CD4-positive, alpha-beta T cell (primary cell): ENCODE measurements at places on chromosomes 3 and 15.
A peak's percentile ranks its signal among the peaks of the same experiment; 100 is the strongest.

- no peak for DNase-seq
Measured at GRCh38 chr3:55558316-55558715, 71.2 kb upstream of the WNT5A start.

GRCh38 chr3:119149484-119149883 lies 3.5 kb downstream of the TEX55 start:
- DNase-seq: no peak

GRCh38 chr3:165805946-165806561 lies 31.2 kb downstream of the BCHE start:
- DNase-seq: no peak

DNA sequence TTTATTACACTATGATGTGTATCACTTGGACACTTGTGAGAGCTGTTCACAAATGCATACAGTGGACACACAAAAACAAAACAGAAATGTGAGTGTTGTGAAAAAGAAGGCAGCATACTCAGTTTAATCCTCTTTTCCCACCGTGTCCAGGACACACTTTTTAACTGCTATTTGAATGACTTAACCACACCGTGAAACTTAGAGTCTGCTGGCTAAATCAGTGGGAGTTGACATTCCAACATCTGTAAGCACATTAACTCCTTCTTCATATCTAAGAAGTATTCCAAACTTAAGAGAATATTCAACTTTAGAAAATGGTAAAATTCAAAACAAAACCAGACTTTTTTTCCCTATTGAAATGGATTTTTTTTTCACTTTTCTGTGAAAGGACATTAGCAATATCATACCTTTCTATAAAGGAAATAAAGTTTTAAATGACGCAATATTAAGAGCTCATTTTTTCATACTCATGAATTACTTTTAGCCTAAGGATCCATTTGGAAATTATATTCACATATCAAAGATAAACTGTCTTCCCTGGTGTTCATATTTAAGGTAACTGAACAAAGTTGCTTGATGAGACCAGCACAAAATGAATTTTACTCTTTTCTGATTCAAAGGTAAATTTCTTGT lies 316.6 kb downstream of the RBMS3 start:
- no peak for DNase-seq

DNA sequence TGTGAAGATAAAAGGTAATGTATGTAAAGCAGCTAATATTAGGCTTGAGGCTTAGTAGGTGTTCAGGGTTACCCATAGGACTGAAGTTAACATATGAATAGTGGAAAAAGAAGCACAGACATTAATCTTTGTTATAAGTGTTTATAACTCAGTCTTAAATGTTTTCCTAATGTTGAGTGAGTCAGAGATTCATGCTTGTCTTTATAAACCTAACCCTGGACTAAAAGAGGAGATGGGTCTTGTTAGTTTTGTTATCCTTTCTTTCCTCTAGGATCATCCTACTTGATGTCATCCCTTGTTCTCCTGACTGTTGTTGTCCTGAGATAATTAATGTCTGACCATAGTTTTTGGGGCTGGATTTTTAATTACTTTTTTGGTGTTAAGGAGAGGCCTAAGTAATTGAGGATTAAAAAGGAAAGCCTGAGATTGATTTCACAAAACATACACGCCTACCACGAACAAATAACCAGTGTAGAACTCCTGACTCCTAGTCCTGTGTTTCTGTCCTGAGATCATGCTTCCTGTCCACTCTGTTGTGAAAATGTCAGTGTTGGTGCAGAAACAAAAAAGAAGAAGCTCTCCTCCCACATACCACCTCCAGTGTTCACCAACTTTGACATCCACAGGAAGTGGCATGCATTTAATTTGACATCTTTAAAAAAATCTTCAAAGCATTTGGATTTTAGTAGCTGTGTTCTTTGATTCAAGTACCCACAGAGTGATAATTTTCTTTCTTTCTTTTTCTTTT lies 8.4 kb downstream of the MITF start:
- DNase-seq: no peak

DNA sequence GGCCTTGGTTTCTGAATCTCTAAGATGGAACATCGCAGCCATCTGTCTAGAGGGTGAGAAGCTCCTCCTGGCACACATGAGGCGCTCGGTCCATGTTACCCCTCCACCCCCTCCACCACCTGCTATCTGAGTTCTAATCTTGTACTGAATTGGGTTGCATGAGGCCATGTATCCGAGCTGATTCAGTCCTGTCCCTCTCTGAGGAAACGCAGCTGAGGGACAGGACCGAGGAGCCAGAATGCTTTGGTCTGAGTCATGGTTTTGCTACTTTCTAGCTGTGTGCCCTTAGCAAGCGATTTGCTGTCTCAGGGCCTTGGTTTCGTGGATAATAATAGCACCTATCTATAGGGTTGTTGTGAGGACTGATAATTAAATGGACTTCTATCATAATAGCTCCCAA lies 87.8 kb upstream of the SEC13 start:
- no peak for DNase-seq

- peak; percentile 67 for DNase-seq
Measured at GRCh38 chr15:64333986-64334929, 21.7 kb downstream of the CSNK1G1 start.

- DNase-seq: no peak
Measured at GRCh38 chr3:61221759-61222362, 29.4 kb downstream of the FHIT start.

DNA sequence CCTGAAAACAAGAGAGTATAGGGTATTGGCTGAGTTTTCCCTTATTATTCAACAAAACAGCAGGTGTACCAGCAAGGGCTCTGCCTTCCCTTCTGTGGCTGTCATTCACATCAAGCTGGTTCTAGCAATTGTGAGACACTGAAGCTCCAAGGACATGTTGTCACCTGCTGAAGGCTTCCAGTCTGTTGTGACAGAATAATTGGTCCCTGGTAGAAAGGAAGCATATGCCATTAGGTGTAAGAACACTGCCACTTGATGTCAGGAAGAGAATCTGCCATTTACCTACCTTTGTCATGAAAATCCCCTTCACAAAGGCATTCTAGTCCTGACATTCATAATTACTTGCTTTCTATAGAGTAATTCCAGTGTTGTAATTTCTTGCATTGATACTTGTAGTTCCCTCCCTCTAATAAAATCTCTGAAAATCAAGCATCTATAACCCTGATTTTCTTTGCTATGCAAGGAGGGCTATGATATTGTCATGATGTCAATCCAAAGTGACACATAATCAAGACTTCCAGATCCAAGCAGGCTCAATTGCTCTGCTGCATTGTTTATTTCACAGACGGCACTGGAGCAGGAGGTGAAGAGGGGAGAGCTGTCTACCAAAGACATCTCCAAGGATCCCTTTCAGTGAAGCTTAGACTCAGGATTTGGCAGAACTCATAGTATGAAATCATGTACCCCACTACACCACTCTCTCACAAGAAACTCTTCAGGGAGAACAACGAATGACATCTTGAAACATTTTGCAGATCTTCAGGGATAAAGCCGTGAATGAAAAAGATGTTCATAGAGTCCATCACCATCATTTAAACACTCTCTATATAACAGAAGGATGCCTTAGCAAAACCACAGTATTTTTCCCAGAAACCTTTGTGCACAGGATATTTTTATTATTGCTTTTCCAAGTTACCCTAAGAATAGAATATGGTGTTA lies 425.3 kb downstream of the RBMS3 start:
- DNase-seq: no peak

GRCh38 chr3:152937234-152937633 lies 102.3 kb downstream of the P2RY1 start:
- DNase-seq: no peak

- DNase-seq: no peak
Measured at GRCh38 chr3:192433704-192434103, 293.6 kb downstream of the FGF12 start.
